ENCODE measurements at places on chromosomes 1 and 21.

DNA sequence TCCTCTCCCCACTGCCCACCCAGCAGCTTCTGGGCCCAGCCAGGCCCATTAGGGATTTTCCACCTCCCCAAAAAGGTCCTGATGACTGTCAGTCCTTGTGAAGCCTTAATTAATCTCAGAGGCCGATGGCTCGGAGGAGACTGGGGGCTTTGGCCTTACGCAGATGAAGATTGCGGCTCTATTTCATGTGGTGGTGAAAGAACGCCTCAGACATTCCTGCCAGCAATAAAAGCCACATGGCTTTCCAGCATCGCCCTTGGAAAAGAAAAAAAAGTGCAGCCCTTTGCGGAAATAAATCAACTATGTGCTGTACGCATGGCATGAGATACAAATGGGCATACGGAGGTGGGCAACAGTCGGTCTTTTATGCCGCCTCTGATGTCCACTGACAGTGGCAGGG, 6.6 kb upstream of the RUNX3 start:
- DNase-seq = no peak

- DNase-seq = no peak
Observed at GRCh38 chr1:51758310-51758709, 120.2 kb downstream of the NRDC start.

- no peak for DNase-seq
Observed at GRCh38 chr1:169330927-169331326, 36.7 kb downstream of the NME7 start.

GRCh38 chr1:35622510-35623178, 18.7 kb downstream of the PSMB2 start:
- no peak for DNase-seq

GRCh38 chr1:59289570-59289969, 7.3 kb upstream of the FGGY start:
- no peak for DNase-seq

DNA sequence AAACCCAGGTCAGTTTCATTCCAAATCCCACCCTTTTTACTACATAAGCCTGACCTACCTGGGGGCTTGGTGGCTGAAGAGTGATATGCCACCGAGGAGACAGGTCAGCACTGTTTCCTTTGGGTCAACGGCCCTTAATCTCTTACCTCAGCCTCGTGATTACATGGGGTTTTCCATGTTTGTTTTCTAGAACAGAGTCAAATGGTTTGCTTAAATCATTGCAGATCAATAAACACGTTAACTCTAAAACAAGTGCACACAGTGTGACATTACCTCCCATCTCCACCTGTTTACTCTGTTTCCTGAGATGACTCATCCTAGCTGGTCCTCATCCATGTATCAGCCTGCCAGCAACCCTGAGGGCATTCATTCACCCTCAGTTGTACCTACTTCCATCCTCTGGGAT, 40.8 kb upstream of the TP53BP2 start:
- DNase-seq = no peak

DNA sequence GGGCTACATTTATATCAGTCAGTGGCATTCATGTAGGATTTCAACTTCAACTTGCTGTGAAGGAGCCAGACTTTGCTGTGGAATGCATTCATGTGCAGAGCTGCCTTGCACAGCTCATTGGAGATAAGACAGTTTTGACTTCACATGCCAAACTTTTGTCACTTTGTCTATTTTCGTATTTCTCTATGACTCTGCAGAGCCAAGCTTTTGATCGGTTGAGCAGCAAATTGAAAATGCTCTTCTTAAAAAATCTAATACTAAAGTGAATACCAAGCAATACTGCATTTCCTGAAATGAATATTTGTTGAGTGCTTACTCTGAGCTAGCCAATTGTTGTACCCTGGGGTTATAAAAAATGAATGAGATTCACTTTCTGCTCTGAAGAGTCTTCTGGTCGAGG, 388.7 kb downstream of the ST6GALNAC3 start:
- DNase-seq = no peak

- DNase-seq = no peak
Observed at GRCh38 chr1:52668711-52669110, 29.4 kb downstream of the COA7 start.

- no peak for DNase-seq
Observed at GRCh38 chr1:26861286-26861701, 1.7 kb upstream of the SFN start.

DNA sequence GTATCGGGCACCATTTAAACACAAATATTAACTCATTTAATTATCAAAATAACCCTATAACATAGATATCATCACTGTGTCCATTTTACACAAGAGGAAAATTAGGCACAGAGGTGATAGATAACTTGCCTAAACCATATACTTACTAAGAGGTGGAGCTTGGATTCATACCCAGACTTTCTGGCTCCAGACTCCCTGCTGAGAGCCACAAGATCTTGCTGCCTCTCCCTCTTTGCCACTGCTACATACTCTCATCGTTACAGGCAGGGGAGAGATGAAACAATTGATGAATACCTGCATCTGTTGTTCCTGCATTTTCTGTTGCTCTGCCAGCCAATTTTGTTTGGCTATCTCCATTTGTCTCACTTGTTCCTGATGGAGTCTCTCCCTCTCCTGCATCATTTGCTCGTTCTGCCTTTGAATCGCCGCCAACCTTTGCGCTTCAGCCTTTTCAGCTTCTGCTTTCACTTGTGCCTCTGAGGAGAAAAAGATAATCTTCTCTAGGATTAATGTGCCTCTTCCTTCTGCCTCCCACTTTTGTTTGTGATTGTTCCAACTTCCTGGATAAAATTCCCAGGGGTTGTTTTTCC, 10.6 kb downstream of the GBP5 start:
- no peak for DNase-seq

DNA sequence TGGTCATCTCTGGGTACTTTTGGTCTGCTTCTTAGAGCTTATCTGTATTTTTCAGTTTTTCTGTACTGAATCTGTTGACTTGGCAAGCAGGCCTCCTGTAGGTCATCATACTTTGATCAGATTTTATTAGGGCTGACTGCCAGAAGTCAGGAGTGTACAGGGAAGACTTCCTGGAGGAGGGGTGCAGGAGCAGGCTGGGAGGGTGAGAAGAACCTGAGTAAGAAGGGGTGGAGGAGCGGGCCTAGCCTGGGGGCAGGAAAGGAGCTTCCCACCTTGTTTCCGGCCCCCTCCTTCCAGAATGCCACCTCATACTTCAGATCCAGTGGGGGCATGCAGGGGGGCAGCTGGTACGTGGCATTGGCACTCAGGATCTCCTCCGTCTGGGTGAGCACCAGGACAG, 18.3 kb upstream of the IL22RA1 start:
- no peak for DNase-seq

DNA sequence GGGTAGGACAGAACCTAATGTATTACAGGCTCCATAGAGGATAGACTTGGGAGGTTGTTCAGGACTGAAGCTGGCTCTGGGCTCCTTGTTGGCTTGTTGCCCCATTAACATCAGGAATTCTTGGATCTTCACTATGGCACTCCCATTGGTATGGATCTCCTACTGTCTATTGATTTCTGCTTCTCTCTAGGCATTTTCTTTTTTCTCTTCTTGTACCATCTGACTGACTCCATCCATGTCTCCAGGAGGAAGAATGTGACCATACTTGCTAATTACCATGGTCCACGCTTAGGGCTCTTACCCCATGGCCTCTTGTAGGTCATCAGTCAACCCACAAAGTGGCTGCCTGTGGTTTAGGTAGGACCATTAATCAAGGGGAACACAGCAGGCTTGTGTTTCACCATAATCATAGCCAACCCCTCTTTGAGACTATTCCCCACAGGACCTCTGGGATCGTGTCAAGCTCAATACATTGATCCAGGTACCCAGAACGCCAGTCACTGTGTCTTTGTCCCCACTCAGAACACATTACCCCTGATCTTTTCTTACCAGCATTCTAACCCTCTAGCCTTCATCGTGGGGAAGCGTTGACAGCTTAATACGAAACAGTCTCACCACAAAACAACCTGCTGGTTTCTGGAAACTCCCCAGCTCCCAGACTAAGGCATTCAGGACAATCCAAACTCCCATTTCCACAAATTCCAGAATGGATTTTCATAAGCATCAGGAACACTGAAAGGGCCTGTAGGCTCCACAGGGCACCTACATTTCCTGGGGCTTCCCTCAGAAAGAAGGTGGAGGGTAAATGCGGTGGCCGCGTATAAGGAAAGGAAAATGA, 97.1 kb downstream of the ETS2 start:
- no peak for DNase-seq

GRCh38 chr1:167452483-167452882, 65.8 kb downstream of the CD247 start:
- no peak for DNase-seq

All from CD14-positive monocyte (primary cell).